ENCODE measurements at places on chromosomes 2 and 18.
A peak's percentile ranks its signal among the peaks of the same experiment; 100 is the strongest.

DNA sequence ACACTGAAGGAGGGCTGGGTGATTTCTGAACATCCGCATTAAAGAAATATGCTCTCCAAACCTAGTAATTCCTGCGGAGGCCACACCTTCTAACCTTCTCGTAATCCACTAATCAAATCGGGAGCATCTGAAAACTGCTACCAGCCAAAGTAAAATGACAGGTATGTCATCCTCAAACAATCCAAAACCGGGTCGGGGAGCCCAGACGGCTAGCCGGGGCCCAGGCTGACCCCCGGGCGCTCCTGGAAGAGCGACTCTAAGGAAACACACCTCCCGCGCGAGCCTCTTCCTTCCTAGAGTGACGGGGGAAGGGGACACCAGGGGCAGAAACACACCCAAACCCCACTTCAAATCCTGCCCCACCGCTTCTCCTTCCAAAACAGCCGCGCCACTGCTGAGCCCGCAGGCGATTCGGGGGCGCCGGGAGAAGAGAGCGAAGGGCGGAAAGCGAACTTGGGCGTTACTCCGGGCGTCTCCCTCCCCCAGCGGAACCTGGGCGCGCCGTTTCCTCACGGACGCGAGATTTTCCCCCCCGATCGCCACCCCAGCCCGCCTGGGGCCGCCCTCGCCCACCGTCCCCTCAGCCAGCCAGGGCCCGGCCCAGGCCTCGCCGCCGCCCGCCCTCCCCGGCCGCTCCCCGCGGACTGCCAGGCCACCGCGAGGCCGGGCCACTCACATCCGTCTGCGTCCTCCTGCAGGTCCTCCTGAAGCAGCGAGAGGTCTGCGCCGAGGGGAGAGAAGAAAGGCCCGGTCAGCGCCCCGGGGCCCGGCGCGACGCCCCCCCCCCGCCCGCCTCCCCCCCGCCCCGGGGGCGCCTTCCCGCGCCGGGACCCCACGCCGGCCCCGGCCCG is 584 bp downstream of the PPP4R1 start:
- peak; percentile 3 for DNase-seq

DNA sequence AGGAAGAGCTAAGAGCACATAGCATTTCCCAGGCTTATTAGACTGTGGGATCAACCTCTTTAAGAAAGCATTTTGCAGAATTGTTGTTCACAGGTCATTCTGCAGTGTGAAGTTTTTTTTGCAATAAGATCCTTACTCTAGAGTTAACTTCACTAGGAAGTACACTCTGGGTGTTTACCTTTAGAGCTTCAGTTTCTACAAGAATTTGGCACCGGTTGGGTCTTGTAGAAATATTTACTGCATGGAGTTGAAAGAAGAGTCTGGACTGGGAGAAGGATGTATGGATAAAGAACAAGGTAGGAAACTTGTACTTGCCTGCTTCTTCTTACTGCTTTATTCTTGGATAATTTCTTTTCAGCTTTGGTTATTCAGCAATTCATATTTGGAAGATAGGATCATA is 944.9 kb upstream of the GYPC start:
- DNase-seq = no peak

DNA sequence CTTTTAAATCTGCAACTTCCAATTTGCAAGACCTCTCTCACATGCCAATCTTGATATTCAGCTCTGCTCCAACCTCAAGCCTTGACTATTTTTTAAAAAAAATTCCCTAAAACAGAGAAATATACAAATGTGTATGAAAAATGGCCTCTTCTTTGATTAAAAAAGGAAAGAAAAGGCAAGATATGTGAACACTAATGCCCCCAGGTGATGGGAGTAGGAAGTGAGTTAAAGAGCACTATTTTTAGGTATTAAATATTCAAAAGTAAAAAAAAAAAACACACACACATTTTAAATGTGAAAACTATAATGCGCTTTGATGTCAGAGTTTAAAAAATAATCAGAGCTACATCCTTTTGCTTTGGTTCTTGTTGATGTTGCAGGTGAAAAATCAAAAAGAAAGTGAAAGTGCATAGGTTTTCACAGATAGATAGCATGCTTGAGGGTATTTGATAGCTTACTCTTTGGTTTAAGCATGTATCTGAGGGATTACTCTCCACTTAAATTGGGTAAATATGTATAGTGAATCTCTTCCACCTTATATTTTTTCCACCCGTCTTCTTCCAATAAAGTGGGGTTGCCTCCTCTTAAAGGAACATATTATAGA is 406.0 kb upstream of the POU3F3 start:
- no peak for DNase-seq

DNA sequence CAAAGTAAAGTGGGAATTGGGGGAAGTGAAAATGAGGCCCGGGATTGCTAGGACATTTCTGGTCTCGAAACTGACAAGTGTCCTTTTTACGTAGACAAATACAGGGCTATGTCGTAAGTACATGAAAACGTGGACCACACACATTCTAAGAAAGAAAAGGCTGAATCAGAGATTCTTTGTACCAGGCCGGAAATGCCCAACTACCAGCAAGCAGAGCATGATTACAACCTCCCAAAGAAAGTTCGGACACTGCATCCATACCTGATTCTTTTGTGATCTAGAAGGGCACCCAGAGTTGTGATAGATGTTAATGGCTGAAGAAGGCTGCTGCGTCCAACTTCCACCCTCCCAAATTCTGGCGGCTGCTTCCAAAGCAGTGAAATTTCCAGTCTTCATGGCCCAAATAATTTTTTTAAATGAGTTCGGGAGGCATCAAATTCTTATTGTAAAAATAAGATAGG is 1.7 kb downstream of the RBMS1 start:
- no peak for DNase-seq

DNA sequence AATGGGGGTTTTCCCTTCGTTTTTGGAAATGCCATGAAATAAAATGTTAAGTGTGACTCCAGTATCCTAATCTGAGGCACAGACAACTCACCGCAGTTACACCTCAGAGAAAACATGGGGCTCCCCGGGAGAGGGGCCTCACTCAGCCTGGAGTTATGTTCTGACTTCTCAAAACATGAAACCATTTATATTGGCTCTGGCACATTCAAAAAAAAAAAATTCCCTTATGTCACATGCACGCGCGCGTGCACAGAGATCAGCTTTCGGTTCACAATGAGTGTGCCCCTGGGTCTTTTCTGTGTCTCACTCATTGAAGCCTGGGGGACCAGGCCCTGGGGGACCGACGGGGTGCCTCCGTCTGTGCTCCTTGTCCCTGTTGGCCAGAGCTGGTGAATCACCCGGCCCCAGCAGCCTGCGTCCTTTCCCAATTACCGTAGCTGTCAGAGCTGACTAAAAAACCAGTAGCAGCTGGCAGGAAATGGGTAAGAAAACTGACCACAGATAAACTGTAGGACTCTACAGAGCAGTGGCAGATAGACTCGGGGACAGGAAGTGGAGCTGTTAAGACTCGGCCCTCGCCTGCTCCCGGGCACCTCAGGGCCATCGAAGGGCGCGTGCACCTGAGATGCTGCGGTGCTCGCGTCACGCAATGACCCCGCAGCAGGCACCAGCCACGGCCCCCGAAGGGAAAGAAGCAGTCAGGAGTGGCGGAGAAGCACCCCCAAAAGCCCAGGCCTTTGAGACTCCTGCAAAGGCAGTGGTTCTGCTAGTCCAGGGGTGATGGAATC is 138.3 kb upstream of the ID2 start:
- peak; percentile 20 for DNase-seq

DNA sequence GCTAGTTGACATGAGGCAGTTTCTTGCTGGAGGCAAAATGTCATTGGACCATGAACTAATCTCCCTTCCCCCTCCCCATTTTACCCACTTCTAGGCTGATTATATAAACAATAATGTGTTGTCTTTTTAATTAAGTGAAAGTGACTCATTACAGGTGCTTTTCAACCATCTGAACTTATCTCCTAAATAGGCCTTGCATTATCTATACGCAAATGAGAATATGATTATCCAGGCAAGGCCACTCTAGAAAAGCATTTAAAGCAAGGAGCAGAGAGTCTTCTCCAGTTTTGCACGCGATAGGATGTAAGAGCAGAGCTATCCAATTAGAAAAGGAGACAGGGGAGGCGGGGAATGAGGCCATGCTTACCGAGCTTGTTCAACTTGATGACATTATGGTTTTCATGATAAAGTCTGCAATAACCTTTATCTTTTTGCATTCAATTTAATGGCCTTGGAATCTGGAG is 286.1 kb upstream of the SIX3 start:
- no peak for DNase-seq

DNA sequence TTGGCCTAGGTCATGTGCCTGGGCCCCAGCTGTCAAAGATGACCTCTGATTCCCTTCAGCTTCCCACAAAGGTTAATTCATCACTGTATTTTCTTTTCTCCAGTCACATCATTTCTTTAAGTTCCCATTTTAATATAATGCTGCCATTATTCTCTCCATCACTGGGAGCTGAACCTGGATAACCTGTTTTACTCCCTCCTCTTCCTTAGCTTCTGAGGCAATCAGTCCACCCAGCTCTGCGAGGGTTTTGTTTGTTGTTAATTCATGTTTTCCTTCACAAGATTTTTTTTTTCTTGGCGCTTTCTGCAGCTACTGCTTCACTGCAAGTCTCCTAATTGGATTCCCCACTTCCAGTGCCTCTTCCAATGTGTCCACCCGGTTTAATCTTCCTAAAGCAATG is 5.1 kb upstream of the EML4 start:
- DNase-seq = no peak

GRCh38 chr2:137221797-137222492 is 456.6 kb downstream of the THSD7B start:
- no peak for DNase-seq

DNA sequence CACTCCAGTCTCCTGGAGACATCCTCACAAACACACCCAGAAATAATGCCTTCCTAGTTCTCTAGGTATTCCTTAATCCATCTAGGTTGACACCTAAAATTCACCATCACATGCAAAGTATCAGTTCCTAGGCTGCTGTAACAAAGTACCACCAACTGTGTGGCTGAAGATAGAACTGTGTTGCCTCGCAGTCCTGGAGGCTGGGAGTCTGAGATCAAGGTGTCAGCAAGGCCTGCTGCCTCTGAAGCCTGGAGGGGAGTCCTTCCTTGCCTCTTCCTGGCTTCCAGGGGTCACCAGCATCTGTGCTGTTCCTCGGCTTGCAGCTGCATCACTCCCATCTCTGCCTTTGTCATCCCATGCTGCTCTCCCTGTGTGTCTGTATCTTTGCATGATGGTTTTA is 36.3 kb upstream of the TMEM131 start:
- no peak for DNase-seq
